ENCODE measurements at places on chromosomes 5 and 9.

DNA sequence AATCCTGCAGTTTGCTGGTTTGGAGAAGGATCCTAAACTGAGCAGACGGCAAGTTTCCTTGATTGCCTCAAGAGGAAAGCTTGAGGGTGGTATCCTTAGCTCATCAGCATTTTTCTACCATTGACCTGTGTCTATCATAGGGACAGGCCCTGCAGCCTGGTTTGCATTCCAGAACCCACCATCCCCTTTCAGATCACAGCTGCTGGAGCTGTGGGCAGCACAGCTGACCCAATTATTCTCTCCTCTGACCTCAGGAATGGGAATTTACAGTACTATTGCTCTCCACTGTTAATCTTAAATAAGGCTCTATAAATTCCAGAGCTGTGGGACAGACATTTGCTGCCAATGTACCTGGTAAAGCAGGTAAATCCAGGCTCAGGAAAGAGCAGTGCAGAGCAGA lies 163.0 kb downstream of the SPOCK1 start:
- DNase-seq, result no peak

GRCh38 chr9:130311003-130311402 lies 45.4 kb downstream of the HMCN2 start:
- no peak for DNase-seq

GRCh38 chr9:36547598-36547997 lies 25.1 kb upstream of the MELK start:
- no peak for DNase-seq

DNA sequence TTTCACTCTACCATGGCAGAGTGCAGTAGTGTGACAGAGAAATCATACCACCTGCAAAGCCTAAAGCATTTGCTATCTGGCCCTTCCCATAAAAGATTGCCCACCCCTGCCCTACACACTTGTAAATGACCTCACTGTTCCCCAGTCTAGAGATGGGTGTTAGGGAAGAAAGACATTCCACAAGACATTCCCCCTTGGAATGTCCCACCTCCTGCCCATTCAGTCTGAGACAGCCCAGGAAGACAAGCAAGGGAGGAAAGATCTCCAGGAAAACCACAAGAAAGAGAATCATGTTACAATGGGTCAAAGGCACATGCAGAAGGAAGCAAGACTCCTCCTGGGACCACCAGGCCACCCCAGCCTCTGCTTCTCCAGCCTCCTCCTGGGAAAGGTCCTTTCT lies 230.0 kb downstream of the AGTPBP1 start:
- no peak for DNase-seq

All from muscle of back (tissue), 13 donors.